ENCODE measurements at places on chromosomes 12 and 14. TPM values are rescaled to one million over a fixed set of nuclear protein-coding genes. Genes with fewer than 3 reads are reported as not detected.
A peak's percentile ranks its signal among the peaks of the same experiment; 100 is the strongest.

Gene ARHGAP9
- total RNA-seq, result not detected

Gene ATL1
- 3.8 TPM for total RNA-seq

GRCh38 chr12:62677355-62677754, 210.7 kb downstream of the MON2 start:
- DNase-seq, result no peak

GRCh38 chr12:90909069-90909770, 45.8 kb downstream of the CCER1 start:
- DNase-seq, result peak; percentile 4

DNA sequence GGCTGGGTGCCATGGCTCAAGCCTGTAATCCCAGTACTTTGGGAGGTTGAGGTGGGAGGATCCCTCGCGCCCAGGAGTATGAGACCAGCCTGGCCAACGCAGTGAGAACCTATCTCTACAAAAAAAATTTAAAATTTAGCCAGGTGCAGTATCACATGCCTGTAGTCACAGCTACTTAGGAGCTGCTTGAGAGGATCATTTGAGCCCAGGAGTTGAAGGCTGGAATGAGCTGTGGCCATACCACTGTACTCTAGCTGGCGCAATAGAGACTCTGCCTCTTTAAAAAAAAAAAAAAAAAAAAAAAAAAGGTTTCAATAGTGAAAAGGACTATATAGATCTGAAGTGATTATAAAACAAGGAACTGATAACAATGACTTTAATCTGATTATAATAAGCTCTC, 13.5 kb downstream of the PSMA3 start:
- DNase-seq, result no peak

Gene FAM186B
- total RNA-seq, result 1.7 TPM

GRCh38 chr14:63692310-63693020, 35.4 kb downstream of the SGPP1 start:
- no peak for DNase-seq

Gene LRP6
- 60.0 TPM for total RNA-seq

- no peak for DNase-seq
Observed at GRCh38 chr14:53306911-53307310, 153.8 kb upstream of the DDHD1 start.

DNA sequence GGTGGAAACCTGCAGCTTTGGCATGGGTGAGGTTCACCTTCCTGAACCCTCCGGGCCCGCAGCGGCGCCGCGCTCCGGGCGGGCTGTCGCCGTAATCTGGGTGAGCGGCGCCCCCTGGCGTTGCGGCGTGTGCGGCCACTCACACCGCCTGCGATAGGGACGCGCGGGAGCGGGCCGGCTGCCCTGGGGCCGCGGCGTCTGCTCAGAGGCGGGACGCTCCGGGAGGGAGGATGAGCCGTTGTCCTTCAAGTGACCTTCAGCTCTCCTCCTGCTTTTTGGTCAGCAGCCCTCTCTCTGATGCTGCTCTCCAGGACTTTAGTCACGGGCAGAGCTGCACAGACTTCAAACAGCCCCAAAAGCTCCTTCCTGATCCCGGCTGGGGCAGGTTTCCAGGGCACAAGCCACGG, 211.7 kb upstream of the FKBP4 start:
- no peak for DNase-seq

Gene PPP1R13B
- 36.5 TPM for total RNA-seq

GRCh38 chr14:51865953-51866747, 5.7 kb downstream of the GNG2 start:
- no peak for DNase-seq

- no peak for DNase-seq
Observed at GRCh38 chr12:111076611-111077451, 156.5 kb upstream of the MYL2 start.

All from PC-9 (cell line).